ENCODE measurements at places on chromosomes 5 and 9.

DNA sequence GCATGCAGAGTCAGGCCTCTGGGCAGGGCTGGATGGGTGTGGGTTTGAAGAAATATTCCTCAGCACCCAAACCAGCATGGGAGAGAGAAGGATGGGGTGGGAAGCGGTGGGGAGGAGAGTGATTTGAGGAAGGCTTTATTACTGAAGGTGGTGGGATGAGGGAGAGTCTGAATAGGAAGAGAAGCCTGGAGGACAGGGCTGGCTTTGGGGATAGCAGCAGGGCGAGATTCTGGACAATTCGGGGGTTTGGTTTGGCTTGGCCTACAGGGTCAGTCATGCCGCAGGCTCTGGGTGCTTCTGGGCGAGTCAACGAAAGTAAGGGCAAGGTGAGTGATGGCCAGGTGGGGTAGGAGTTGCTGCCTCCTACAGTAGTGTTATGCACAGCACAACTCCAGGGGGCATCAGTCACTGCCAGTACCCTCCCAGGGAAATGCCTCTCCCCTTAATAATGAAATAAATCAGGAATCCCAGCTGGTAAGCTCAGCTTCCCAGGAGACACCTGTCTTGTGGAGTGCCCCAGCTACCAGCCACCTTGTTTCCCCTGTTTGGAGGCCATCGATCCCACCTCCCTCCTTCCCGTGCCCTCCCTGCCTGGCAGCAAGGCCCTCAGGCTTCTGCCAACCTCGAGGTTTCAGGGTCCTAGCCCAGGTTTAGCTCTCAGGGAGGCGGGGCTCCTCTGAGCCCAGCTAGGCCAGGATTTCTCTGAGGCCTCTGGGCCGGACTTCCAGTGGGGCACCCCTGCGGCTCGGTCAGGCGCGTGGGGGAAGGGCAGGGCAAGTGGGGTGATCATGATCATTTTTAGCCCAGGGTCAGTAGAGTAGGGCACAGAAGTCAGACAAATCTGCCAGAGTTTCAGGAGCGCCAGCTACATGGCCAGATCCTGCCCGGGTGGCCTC lies 741 bp upstream of the NKX2-5 start:
- DNase-seq: no peak

GRCh38 chr9:2216591-2216990 lies 201.4 kb downstream of the SMARCA2 start:
- DNase-seq: no peak

DNA sequence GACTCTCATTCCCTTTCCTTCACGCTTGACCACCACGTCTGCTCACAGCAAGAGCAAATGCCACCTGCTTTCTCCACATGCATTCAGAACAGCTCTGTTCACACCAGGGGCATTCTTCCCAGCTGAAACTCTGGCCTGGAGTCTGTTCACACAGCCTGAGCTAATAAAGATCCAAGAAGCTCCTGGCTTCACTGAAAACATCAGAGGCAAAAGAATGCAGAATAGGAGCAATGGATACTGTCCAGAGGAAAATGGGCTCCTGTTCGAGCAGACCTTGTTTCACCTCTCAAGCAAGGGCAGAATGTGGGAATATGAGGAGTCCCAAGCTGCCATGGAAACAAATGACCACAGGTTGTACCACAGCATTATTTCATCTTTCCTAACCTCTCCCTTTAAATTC lies 402.7 kb upstream of the TNC start:
- no peak for DNase-seq

DNA sequence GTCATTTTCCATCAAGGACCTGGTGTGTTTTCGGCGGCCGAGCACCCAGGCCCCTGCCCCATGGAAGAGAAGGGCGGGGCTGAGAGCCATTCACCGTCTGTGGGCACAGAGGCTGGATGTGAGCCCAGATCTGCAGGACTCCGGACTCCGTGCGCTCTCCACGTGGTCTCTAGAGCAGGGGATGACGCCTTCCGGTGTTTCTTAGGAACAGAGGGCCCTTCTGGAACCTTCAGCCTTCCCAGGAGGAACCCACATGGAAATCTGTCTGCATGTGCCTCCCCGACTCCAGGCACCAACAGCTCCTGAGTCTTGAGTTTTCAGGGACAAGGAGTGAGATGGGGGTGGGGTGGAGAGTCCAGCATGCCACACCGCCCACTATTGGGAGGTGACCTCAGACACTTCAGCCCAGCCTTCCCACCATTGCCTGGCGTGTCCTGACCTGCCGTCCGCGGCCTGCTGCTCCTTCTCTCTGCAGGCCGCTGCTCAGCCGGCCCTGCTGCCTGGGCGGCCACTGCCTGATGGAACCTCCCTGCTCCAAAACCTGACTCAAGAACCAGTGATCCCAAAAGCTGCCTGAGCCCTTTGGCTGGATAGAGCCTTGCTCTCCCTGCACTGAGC lies 2.4 kb upstream of the RXRA start:
- no peak for DNase-seq

DNA sequence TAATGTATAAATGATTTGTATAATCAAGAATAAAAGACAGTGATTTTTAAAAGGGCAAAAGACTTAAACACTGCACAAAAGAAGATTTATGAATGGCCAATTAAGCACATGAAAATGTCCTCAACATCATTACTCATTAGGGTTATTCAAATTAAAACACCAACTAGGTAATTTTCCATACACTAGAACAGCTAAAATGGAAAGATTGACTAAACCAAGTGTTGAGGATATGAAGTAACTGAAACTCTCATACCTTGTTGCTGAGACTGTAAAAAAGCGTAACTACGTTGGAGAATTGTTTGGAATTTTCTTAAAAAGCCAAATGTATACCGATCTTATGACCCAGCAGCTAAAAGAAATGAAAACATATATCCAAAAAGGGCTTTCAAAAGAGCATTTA lies 144.9 kb downstream of the SGCD start:
- DNase-seq: no peak

GRCh38 chr9:18473652-18474279 lies at the start of gene ADAMTSL1:
Gene ADAMTSL1, plus strand, starts transcription at chr9:18474153. Its CDS starts 80 bp downstream, at chr9:18474233.
- peak; percentile 41 for DNase-seq

DNA sequence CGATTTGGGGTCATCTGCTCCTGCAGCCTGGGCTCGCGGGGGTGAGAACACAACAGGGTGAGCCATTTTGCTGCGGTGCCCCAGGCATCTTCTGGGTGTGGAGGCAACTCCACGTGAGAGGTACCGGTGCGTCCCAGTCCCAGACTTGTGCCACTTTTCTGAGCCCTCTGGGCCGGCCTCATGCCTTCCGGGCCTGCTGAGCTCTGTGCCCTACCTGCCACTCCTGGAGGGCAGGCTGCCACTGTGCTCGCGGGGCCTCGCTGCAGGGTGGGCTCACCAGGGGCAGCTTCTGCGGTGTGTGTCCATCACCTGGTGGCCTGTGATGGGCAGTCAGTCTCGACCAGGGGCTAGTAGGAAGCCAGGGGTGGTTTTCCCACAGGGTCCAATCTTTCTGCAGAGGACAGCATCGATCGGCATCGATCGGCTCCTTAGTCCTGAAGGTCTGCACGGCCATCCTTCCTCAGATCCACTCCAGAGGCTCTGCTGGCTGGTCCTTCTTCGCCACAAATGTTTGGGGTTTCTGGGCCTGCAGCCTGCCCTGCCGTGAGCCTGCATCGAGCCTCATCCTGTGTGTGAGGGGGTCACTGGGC lies 22.6 kb downstream of the IRX4 start:
- DNase-seq: no peak

DNA sequence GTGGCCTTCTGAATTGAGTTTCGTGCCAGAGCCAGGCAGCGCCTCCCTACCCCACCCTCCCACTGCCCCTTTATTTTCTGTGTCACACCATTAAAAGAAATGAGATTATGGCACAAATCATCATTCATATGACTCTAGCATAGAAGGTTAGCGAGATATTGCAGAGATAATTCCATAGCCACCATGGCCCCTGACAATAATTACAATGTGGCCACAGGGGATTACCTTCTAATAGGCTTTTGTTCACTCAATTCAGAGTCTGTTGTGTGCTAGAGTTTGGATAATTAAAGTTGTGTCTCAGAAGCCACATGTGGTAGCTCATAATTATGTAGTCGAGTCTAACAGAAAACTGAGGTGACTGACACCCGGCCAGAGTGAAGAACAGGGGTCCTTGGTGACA lies 428.1 kb downstream of the ARHGEF28 start:
- peak; percentile 46 for DNase-seq

DNA sequence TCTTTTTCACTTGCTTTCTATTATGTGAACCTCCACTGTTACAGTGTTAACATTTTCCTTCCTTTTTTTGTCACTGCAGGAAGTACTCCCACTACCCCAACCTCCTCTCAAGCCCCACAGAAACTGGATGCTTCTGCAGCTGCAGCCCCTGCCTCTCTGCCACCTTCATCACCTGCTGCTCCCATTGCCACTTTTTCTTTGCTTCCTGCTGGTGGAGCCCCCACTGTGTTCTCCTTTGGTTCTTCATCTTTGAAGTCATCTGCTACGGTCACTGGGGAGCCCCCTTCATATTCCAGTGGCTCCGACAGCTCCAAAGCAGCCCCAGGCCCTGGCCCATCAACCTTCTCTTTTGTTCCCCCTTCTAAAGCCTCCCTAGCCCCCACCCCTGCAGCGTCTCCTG lies 18.8 kb downstream of the NUP214 start:
- DNase-seq: no peak
